ENCODE measurements at places on chromosomes 7 and 10.

DNA sequence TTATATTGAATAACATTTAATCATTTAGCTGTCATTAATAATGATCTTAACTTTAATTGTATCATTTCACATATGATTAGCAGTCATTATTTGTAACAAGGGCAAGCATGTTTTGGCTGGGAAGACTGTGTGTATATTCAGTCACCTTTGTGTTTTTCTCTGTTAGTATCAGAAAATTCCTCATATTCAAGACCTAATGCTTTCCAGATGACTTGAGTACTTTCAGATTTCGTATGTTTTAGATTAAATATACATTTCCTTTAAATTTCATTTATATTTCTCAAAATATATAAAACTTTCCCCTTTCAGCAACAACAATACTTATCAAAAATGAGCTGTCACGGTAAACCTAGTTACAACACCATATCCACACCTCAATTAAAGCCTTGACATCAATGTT lies 6.3 kb upstream of the CACNA2D1 start:
- DNase-seq = no peak

DNA sequence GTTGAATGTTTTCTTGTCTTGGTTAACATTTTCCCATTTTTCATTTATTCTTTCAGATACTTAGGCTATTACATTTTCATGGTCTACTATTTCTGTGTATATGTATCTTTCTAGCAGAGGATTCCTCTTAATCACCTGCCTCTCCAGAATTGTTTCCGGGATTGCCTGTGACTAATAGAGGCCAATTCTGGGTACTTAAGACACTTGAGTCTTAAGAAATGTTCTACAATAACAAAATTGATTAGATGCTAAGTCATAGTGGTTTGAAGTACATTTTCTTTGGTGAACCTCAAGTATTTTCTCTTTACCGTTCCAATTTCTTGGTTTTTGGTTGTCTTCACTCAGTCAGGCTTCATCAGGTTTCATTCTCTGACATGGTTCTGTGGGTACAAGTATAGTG lies 26.4 kb downstream of the BBS9 start:
- DNase-seq = no peak

GRCh38 chr7:44064791-44065430 lies 456 bp downstream of the PGAM2 start:
- no peak for DNase-seq

- no peak for DNase-seq
These were observed 23.0 kb downstream of the JCAD start for GRCh38 chr10:30036341-30036740.

DNA sequence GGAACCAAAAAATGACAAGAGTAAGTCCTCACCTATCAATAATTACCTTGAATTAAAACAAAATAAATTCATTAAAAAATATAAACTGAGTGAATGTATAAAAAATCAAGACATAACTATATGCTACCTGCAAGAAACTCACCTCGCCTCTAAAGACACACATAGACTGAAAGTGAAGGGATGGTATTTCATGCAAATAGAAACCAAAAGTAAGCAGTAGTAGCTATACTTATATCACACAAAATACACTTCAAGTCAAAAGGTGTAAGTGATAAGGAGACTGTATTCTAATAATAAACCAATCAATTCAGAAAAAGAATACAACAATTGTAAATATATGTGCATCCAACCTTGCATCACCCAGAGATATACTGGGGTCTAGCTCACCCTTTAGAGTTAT lies 332.6 kb downstream of the SH2D4B start:
- no peak for DNase-seq

DNA sequence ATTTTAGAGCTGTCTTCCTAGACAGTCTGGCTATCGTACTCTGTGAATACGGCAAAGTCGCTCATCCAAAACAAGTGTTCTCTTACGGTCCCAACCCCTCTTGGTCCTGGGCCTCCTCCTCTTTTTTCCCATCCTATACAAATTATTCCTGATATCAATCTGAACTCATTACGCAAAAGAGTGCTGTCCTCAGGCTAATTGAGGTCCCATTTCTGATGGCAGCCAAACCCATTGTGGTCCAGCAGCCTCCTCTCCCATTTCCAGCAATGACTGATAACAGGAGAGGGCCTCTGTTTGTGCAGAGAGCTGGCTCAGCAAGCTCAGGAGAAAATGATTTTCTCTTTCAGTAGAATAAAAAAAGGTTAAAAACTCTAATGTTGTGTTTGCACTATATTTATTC lies 203.4 kb upstream of the GHITM start:
- no peak for DNase-seq

GRCh38 chr10:86671985-86672710 lies 3.8 kb downstream of the LDB3 start:
- DNase-seq = no peak

GRCh38 chr7:102061981-102062390 lies 224.7 kb upstream of the SH2B2 start:
- no peak for DNase-seq

GRCh38 chr7:55518836-55519235 lies 53.5 kb downstream of the VOPP1 start:
- DNase-seq = no peak

GRCh38 chr10:93173967-93174845 lies 100.5 kb downstream of the CYP26A1 start:
- no peak for DNase-seq

- DNase-seq = peak; percentile 74
These were observed at the start of gene HOXA9 for GRCh38 chr7:27165089-27165995. Gene HOXA9 (minus strand): TSS chr7:27165537. CDS start chr7:27165457, 80 bp downstream.

DNA sequence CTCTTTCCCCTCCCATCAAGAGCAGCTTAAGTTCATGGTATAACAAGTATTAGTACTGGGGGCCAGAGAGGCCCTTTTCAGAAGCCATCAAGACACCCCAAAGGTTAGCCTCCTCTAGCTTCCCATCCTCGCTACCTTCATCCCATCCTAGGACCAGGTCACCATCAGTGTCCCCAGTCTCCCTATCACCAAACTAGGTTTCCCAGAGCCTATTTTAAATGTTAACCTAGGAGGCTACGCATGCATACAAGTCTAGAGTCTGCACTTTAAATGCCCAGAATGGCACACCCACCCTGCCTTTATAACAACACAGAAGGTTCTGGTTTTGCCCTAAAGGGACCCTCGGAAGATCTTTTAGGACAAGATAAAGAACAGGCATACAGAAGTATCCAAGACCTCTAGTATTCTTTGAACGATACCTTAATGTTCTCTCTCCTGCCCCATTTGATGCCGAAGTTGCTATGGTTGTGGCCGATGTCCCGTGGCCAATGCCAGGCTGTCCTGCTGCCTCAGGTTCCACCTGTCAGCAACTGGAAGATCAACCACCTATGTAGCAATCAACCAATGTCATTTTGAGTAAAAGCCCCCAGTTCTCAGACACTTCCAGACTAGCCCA lies 2.2 kb downstream of the GPRIN2 start:
- no peak for DNase-seq

GRCh38 chr10:118950997-118951637 lies 78.4 kb upstream of the NANOS1 start:
- DNase-seq = no peak

GRCh38 chr10:111344804-111345203 lies 268.0 kb downstream of the ADRA2A start:
- no peak for DNase-seq

DNA sequence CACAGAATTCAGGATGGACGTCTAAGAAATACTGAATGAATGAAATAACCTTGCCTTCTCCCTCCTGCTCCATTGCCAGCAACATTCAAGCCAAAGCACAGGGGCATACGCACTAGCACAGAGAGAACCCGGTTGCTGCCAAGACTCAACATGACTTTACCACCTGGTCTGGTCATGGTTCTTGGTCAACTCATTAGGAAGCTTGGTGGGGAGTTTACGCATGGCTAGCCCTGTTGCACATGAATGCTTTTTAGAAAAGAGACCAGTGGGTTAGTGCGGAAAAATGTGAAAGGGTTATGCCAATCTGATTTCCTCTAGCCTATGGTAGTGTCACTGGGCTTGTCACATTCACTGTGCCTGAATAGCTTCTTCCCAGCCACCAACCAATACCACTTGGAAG lies 187.6 kb upstream of the NEBL start:
- DNase-seq = no peak

DNA sequence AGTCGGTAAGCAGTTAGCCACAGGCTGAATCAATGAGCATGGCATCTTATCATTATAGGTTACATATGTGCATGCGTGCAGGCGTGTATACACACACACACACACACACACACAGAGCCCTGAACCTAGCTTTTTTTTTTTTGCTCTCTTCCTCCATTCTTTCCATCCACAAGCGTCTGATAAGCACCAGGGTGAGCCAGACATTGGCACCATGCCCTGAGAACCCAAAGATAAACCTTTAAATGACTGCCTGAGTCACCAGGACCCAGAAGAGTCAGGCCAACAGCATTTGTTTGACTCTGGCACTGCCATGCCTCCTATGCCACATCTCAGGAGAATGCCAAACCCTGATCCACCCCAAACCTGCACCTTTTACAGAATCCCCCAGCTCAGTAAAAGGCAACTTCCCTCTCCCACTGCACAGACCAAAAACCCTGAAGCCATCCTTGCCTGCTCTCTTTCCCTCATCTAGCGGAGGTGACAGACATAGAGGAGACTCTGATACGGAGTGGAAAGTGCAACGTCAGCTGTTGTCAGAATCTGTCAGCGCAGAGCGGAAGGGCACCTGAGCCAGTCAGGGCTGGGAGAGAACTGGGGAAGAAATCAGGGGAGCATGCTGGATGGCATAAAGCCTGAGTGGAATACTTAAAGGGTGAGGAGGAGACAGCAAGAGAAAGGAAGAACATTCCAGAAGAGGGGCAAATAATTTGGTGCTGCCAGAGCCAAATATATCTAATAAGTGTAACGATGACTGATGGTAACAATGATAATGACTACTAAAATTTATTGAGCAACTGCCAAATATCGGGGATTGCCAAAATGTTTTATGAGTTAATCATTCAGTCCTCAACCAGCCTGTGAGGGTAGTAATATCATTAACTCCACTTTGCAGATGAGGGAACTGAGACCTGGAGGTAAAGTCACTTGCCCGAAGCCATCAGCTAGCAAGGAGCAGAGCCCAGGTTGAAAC lies 3.2 kb downstream of the PARP12 start:
- DNase-seq = no peak

DNA sequence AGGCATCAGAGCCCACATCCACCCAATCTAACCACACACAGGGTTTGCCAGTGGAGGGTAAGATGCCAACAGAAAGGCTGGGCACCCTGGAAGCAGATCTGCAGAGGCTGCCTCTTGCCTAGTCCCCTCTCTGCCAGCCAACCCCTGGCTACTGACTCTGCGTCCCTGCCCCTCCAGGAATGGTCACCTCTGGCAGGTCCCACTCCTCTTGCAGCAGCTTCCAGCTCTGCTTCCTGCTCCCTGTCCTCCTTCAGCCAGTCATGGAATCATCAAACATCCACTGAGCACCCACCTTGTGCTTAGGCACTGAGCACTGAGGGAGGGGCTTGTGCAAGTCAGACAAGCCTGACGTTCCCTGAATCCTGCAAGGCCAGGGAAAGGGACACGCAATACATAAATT lies 20.1 kb upstream of the HABP2 start:
- DNase-seq = no peak

GRCh38 chr10:74039561-74040145 lies 41.7 kb downstream of the VCL start:
- DNase-seq = no peak

DNA sequence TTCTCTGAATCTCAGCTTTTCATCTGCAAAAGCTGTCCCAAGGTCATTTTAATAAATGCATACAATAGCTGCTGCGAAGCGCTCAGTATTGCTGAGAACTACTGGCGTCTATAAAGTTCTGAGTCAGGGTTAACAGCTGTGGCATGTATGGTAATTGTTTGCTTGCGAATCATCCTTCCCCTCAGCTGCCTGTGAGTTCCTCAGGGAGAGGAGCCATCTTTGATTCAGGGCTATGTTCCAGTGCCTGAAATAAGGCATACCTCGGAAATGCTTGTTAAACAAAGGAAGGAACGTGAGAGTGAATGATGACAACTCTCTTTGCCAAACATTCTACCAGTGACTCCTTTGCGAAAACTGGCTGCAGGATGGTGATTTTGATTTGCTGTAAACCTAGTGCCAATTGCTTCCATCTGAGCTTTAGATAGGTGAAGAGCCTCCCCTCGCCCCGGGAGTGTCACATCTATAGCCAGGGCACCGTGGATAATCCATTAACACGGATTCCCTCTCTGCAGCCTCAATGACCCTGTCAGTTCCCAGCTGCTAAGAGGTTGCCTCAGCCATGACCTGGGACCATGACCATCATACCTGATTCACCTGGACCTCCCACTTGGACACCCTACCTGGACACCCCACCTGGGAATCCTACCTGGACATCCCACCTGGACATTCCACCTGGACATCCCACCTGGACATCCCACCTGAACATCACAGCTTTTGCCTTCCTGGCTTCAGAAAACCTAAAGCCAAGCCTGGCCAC lies 39.6 kb downstream of the GPRIN2 start:
- DNase-seq = no peak

DNA sequence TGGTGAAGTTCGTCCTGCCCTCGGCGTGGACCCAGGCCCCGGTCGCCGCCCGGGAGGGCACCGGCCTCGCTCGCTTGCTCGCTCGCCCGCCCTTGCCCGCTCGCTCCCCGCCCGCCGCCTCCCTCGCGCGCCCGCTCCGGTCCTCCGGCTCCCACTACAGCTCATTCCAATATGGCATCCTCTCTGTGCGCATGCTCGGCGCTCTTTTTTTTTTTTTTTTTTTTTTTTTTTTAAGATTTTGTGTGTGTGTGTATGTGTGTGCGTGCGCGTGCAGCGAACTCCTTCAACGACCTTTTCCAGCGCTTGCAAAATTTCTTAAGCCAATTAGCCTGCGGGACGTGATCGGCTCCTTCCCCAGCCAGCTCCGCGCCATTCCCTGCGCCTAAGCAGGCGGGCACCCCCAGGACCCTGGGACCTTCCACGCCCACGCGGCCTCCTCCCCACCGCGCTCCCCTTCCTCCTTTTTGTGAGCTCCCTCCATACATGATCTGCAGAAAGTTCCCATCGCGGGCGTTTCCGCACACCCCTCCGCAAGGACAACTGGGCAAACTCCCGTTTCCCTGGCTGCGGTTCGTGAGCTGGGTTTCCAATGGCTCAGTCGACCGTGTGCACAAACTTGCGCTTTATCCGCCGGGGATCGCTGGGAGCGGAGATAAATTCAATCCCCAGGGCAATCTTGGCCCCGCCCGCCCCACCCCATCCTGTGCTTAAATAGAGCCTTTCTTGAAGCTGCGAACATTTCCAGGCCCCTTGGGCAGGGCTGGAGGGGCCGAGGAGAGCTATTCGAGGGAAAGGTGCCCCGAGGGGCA lies at the start of gene SFMBT2:
SFMBT2 (minus strand) TSS at position 173 of the 809 bp plus-strand sequence. CDS start 29,136 bp downstream, outside the sequence.
- no peak for DNase-seq

DNA sequence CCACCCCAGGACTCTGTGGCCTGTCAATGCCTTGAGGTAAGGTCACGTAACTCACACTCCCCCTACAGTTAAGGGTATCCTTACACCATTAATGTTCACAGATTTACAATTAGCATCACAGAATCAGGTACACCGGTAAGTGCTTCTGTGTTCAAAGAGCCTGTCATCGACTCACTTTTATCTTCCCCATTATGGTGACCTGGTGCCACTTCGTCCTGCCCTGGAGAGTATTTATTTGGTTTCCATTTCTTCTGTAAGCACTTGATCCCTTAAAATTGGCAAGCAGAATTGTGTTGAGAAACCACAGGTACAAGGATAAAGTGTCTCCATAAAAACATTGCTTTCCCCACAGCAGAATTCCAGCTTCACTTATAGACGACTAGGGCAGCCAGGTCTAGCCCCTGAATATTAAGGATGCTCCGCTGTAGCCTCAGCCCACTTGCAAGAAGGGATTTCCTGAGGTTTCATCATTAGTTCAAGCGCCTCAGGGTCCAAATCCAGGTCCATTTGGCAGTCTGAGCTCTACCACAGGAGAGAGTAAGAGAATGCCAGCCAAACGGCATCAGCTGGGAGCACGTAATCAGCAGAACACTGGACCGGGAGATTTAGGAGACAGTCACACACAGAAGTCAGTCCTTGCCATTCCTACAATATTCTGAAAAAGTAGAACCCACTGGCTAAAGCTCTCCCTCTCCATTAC lies 10.1 kb downstream of the ATXN7L1 start:
- DNase-seq = no peak
